Upper lobe of left lung (tissue), 6 donors: ENCODE measurements at places on chromosomes 2 and 18. TPM values are rescaled to one million over a fixed set of nuclear protein-coding genes. Genes with fewer than 3 reads are reported as not detected.

Gene NXPH2
- total RNA-seq = not detected

Gene AKAIN1
- total RNA-seq = not detected

Gene PTH2R
- total RNA-seq = 0.40 TPM

Gene MROH2A
- total RNA-seq = not detected

DNA sequence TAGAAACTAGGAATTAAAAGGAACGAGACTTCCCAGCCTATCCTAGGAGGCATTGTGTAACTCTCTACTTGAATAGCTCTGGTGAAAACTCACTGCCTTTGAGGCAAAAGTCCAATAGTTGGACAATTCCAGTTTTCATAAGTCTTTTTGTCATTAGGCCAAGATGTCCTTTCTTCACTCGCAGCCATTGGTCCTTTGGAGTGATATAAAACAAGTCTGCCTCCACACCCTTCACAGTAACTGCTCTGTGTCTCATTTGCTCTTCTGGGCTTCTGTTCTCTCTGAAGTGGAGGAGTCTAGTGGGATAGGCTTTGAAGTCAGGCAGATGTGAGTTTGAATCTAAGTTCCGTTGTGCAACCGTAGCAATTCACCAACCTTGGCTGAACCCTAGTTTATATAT, 28.2 kb downstream of the ANTXR1 start:
- peaks cover 3% of the 10 kb centered on the region for H3K4me1 ChIP-seq
- no peaks in the 10 kb centered on the region for H3K27me3 ChIP-seq
- H3K27ac ChIP-seq = no peak overlapping the region
- H3K4me3 ChIP-seq = no peak overlapping the region
- H3K36me3 ChIP-seq = peaks cover 13% of the 10 kb centered on the region

GRCh38 chr2:36360063-36360462, 4.5 kb downstream of the CRIM1 start:
- no peak overlapping the region for H3K4me3 ChIP-seq
- no peaks in the 10 kb centered on the region for H3K27me3 ChIP-seq
- DNase-seq = no peak

DNA sequence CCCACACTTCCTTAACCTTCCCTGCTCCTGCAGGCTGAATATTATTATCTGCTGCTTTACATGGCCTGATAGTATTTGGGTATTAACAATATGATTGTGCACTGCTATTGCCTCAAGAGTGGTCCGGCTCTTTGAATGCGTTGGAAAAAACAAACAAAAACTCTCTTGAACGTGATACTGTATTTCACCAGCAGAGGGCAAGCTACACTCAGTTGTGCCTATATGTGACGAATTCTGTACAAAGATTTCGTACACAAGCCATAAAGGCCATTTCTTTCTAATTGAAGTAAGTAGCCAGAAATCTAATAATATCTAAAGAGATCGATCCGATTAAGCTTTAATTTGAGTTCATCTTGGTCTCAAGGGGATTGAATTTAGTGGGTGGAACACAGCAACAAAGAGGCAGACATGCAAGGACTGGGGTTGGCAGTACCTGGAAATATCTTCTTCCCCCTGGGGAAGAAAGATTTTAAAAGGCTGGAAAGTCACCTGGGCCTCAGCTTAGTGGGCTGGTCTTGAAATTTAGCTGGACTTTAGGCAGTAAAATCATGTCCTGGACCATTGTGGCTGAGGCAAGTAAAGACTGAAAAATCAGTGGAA, 49.3 kb upstream of the RAB6D start:
- H3K27ac ChIP-seq = no peak overlapping the region
- H3K36me3 ChIP-seq = no peaks in the 10 kb centered on the region
- H3K4me1 ChIP-seq = no peaks in the 10 kb centered on the region
- no peak overlapping the region for H3K4me3 ChIP-seq
- no peaks in the 10 kb centered on the region for H3K27me3 ChIP-seq
- DNase-seq = no peak

GRCh38 chr2:134790487-134790886, 47.9 kb upstream of the ACMSD start:
- no peaks in the 10 kb centered on the region for H3K4me1 ChIP-seq
- H3K36me3 ChIP-seq = no peaks in the 10 kb centered on the region
- no peak overlapping the region for H3K27ac ChIP-seq
- H3K4me3 ChIP-seq = no peak overlapping the region

- H3K4me3 ChIP-seq = no peak overlapping the region
- no peaks in the 10 kb centered on the region for H3K4me1 ChIP-seq
- no peak overlapping the region for H3K27ac ChIP-seq
- no peaks in the 10 kb centered on the region for H3K27me3 ChIP-seq
- no peak for DNase-seq
Measured at GRCh38 chr2:52955079-52955478, 812.5 kb upstream of the CHAC2 start.

- H3K36me3 ChIP-seq = no peaks in the 10 kb centered on the region
- no peak overlapping the region for H3K27ac ChIP-seq
- no peak for DNase-seq
- no peaks in the 10 kb centered on the region for H3K4me1 ChIP-seq
- no peaks in the 10 kb centered on the region for H3K27me3 ChIP-seq
Measured at GRCh38 chr2:188039307-188039706, 252.4 kb upstream of the GULP1 start.

- H3K4me3 ChIP-seq = no peak overlapping the region
- H3K27me3 ChIP-seq = no peaks in the 10 kb centered on the region
- DNase-seq = no peak
- no peaks in the 10 kb centered on the region for H3K4me1 ChIP-seq
- no peak overlapping the region for H3K27ac ChIP-seq
Measured at GRCh38 chr2:105254531-105255210, 13.1 kb downstream of the GPR45 start.

DNA sequence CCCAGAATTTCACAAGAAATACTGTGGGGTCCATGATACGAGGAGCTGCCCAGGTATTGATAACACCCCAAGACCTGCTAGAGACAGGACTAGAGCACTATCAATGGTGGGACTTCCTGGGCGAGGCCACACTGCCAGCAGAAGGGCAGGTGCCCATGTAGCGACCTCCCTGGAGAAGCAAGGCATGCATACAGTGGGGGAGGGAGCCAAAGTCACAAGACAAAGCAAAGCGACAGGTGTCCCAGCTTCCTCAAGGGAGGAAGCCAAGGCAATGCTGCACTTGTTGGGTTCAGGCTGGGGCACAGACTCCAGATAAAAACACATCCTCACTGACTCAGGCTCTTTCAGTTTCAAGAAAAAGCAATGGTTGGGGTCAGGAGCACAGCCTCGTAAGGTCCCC, 7.5 kb downstream of the CD207 start:
- no peak for DNase-seq
- no peak overlapping the region for H3K4me3 ChIP-seq
- no peaks in the 10 kb centered on the region for H3K4me1 ChIP-seq
- no peak overlapping the region for H3K27ac ChIP-seq
- H3K27me3 ChIP-seq = no peaks in the 10 kb centered on the region

DNA sequence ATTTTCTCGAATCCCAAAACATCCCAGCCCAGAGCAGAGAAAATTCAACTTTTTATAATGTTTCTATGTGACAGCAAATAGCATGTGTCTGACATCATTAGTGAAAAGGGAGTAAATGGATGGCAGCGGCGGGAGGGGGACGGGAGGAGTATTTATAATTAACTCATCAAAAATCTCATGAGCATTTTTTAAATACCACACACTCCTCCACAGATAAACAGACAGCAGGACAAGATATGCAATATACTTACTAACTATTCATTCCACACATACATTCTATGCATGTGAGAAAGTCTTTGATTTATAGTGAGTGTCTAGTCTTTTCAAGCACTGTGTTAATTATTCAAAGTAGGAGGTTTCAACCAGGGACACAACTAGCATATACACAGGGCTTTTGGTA, 107.6 kb downstream of the LRP2 start:
- no peaks in the 10 kb centered on the region for H3K4me1 ChIP-seq
- no peak for DNase-seq
- H3K36me3 ChIP-seq = no peaks in the 10 kb centered on the region
- H3K27me3 ChIP-seq = no peaks in the 10 kb centered on the region
- no peak overlapping the region for H3K27ac ChIP-seq

- no peaks in the 10 kb centered on the region for H3K27me3 ChIP-seq
- no peak for DNase-seq
- no peaks in the 10 kb centered on the region for H3K36me3 ChIP-seq
- no peak overlapping the region for H3K27ac ChIP-seq
Measured at GRCh38 chr2:25032094-25032493, 9.8 kb upstream of the EFR3B start.

GRCh38 chr2:41040782-41041520, 589.1 kb upstream of the SLC8A1 start:
- no peaks in the 10 kb centered on the region for H3K4me1 ChIP-seq
- H3K27ac ChIP-seq = no peak overlapping the region
- H3K36me3 ChIP-seq = no peaks in the 10 kb centered on the region
- DNase-seq = no peak

- no peak overlapping the region for H3K4me3 ChIP-seq
- DNase-seq = peak; percentile 21
- no peaks in the 10 kb centered on the region for H3K27me3 ChIP-seq
- H3K27ac ChIP-seq = no peak overlapping the region
Measured at GRCh38 chr2:226423498-226423960, 376.1 kb downstream of the IRS1 start.

- H3K4me3 ChIP-seq = no peak overlapping the region
- H3K27me3 ChIP-seq = no peaks in the 10 kb centered on the region
- H3K27ac ChIP-seq = no peak overlapping the region
- DNase-seq = no peak
- no peaks in the 10 kb centered on the region for H3K4me1 ChIP-seq
Measured at GRCh38 chr2:12412898-12413305, 303.8 kb upstream of the TRIB2 start.

DNA sequence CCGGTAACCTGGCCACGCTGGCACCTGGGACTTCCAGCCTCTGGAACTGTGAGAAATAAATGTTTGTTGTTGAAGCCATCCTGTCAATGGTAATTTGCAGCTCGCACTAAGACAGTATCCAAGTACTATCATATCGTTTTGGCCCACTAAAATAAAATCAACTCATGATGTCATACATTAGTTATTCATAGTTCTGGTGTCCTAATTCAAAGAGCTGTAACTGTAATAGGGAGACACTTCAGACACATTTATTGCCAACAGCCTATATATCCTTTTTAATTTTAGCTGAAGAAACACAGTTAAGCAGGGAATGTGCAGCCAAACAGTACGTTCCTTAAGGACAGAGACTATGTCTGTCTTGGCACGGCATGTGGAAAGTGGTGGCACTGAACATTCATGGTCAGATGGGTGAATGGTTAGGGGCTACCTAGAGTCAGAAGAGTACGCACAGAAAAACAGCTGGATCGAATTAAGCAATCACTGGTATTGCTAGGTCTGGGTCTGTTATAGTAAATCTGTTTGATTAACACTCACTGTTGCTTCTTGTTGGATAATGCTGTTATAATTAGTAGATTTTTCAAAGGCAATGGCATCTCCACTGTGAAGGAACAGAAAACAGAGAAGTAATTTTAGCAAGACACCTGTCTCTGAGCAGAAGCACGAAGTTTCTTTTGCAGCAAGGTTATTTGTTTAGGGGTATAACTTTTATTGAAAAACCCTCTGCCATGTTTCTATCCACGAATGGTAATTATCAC, 41.3 kb upstream of the CREG2 start:
- H3K36me3 ChIP-seq = no peaks in the 10 kb centered on the region
- H3K4me1 ChIP-seq = no peaks in the 10 kb centered on the region
- H3K27ac ChIP-seq = no peak overlapping the region
- DNase-seq = no peak
- H3K27me3 ChIP-seq = no peaks in the 10 kb centered on the region

GRCh38 chr2:65820454-65820853, 388.1 kb upstream of the SPRED2 start:
- H3K27me3 ChIP-seq = no peaks in the 10 kb centered on the region
- no peaks in the 10 kb centered on the region for H3K36me3 ChIP-seq
- H3K27ac ChIP-seq = no peak overlapping the region
- no peaks in the 10 kb centered on the region for H3K4me1 ChIP-seq
- DNase-seq = no peak

GRCh38 chr2:33321236-33321771, 155.1 kb upstream of the RASGRP3 start:
- H3K4me3 ChIP-seq = no peak overlapping the region
- H3K27ac ChIP-seq = no peak overlapping the region
- no peaks in the 10 kb centered on the region for H3K36me3 ChIP-seq
- no peak for DNase-seq

- no peak overlapping the region for H3K4me3 ChIP-seq
- no peaks in the 10 kb centered on the region for H3K4me1 ChIP-seq
- H3K27ac ChIP-seq = no peak overlapping the region
- no peak for DNase-seq
- H3K36me3 ChIP-seq = no peaks in the 10 kb centered on the region
Measured at GRCh38 chr2:147255812-147256211, 589.0 kb upstream of the ACVR2A start.

DNA sequence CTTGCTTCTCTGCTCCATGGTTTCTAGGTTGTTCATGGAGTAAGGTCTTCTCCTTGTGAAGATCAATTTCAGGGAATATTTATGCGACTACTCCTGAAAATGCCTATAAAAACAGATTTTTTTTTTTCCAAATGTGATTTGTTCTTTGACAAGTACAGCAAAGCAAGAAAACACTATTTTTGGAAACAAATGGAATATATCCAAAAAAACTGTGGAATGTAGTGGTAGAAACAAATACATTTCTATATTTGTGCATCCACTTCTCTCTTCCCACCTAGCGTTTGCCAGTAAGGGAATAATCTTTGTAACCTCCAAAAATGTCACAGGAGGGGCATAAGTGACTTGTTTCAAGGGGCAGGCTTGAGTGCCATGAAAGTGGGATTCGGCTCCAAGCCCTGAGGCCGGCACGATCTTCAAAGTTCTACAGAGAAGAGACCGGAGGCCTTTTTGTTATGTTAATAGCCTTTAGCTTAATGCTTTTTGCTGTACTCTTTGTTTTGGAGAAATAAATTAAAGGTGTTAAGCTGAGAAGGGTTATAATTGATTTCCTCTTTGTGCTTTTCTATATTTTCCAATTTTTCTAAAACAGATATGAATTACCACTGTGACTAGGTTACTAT, 200.6 kb downstream of the NRP2 start:
- no peaks in the 10 kb centered on the region for H3K36me3 ChIP-seq
- H3K27ac ChIP-seq = no peak overlapping the region
- H3K27me3 ChIP-seq = no peaks in the 10 kb centered on the region
- no peak for DNase-seq
- H3K4me1 ChIP-seq = no peaks in the 10 kb centered on the region

- DNase-seq = peak; percentile 52
- H3K4me3 ChIP-seq = no peak overlapping the region
- H3K4me1 ChIP-seq = peaks cover 26% of the 10 kb centered on the region
- no peaks in the 10 kb centered on the region for H3K36me3 ChIP-seq
Measured at GRCh38 chr2:189613077-189613636, 32.6 kb upstream of the SLC40A1 start.

- H3K36me3 ChIP-seq = no peaks in the 10 kb centered on the region
- H3K27ac ChIP-seq = no peak overlapping the region
- no peaks in the 10 kb centered on the region for H3K4me1 ChIP-seq
- H3K4me3 ChIP-seq = no peak overlapping the region
- no peaks in the 10 kb centered on the region for H3K27me3 ChIP-seq
Measured at GRCh38 chr2:57981083-57981768, 65.4 kb upstream of the VRK2 start.

DNA sequence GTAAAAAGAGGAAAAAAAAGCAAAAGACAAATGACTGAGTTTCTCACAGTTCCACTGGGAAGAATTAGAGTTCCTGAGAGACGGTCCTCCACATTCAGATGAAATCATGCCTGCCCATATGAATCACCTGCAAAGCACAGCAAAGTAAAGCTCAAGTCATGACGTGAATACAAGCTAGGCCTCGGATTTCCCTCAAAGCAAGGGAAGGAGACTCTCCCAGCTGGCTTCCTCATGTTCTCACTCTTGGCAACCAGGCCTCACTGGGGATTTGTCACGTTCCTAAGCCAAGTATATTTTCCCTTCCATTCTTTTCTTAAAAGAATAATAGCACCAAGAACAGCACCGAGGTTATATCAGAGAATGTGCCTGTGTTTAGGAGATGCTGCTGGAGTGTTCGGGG, 47.0 kb downstream of the CYP27C1 start:
- peak; percentile 10 for DNase-seq
- no peak overlapping the region for H3K27ac ChIP-seq
- H3K27me3 ChIP-seq = no peaks in the 10 kb centered on the region
- H3K4me1 ChIP-seq = peaks cover 7% of the 10 kb centered on the region
- H3K36me3 ChIP-seq = no peaks in the 10 kb centered on the region
